ENCODE measurements at places on chromosomes 12 and 14.

DNA sequence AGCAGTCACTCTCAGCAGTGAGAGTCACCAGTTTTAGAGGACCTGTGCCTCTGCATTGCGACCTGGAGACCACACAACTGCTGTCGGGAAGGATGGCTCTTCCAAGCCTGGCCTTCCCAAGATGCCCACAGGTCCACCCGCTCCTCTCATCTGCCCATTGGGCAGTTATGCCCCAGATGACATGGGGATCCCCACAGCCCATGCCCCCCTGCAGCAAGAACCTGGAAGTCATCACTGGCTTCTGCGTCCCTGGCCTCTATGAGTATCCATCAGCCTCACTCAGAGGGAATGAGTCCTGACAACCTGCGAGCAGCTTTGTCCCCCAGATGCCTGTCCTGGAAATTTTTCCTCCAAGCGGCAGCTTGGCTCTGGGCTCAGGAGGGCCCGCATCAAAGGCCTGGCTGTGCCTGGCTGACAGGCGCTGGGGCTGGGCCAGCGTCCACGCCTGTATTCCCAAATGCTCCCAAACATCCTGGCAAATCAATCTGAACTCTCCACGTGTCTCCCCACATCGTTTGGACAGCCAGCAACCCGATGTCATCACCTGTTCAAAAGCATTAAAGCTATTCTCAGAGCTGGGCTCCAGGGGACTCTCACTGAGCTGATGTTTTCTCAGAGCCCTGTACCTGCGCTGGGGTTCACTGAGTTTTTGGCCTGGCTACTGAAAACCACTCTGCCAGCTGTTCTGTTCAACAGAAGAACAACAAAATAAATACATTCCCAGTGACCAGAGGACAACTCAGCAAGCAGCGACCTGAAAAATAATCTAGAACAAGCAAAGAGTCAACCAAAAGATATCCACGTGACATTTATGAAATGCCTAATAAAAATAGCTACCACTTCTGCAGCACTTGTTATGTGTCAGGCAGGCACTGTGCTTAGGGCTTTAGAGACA lies 57.8 kb downstream of the CLMN start:
- DNase-seq = no peak

- DNase-seq = no peak
Observed at GRCh38 chr14:69953266-69953915, 74.2 kb downstream of the SMOC1 start.

- DNase-seq = no peak
Observed at GRCh38 chr12:77591959-77592743, 238.5 kb upstream of the NAV3 start.

GRCh38 chr12:93186131-93186530 lies 191.6 kb upstream of the NUDT4 start:
- DNase-seq = no peak

DNA sequence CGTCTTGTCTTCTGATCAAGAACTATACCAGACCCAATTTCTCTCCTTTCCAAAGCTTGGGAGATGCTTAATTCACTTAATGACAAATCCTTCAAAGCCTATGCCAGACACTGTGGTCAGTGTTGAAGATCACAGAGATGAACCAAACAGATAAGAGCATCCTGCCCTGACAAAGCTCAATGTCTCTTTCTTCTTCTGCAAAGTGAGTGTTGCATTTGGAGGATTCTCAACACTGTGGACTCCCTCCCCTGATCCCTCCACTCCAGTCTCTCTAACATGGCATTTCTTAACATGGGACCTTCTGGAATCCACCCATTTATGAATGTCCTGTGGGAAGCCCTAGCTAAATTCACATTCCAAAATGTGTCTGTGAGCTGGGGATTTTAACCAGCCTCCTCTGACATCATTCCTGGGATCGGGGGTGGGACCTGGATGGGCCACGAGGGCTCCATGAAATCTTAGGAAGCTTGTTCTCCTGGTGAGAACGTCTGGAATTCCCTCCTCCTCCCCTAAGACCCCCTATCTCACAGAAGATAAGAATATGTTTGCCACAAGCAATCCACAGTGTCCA lies 20.3 kb downstream of the SYNE3 start:
- DNase-seq = no peak

DNA sequence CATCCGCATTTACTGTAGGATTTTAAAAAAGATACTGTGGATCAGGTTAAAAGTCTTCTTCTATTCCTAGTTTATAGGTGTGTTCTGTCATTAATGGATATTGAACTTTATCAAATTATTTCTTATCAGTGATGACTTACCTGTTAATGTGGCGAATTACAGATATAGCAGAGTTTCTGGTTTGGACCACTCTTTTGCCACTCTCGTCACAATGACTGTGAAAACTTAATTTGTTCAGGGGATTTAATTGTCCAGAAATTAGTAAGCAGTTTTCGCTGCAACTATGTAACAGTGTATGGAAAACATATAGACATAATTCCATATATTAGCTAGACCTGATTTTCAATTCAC lies 14.9 kb downstream of the COCH start:
- no peak for DNase-seq

GRCh38 chr14:92506231-92506630 lies 7.3 kb upstream of the RIN3 start:
- DNase-seq = no peak

GRCh38 chr12:105706321-105706972 lies 376.0 kb downstream of the C12orf75 start:
- no peak for DNase-seq

DNA sequence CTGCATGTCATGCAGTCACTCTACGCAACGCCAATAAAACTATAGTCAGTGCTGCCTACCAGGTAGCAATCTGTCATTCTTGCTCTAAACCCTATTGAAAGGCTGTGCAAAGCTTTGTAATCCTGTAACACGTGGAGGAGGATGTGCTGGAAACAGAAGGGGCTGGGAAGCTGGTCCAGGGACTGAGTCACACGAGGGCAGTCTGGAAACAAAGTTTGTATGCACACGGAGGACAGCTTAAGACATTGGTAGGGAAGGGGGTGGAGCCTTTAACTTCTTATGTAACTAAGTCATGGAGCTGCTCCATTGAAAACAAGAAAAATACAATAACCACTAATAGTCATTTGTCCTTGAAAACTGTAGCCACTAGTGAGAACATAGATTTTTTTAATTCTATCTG lies 128.0 kb downstream of the BCAT1 start:
- DNase-seq = no peak

GRCh38 chr12:92416385-92416812 lies 270.8 kb upstream of the BTG1 start:
- DNase-seq = no peak

DNA sequence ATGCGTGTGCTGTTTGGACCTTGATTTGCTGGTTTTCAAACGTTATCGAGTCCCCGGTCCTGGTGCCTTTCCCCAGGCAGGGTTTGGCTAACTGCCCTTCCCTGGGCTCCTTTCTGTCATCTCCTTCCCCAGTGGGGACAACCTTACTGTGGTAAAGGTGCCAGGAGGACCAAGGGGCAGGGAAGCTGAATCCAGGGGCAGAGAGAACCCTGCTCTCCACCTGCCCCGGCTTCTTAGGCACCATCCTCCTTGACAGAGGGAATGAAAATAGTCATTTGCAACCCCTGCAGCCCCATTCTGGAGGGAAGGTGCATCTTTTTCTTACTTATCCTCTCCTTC lies 5.0 kb downstream of the CEBPE start:
- no peak for DNase-seq

- DNase-seq = no peak
Observed at GRCh38 chr12:95118788-95119179, 45.4 kb upstream of the NR2C1 start.

DNA sequence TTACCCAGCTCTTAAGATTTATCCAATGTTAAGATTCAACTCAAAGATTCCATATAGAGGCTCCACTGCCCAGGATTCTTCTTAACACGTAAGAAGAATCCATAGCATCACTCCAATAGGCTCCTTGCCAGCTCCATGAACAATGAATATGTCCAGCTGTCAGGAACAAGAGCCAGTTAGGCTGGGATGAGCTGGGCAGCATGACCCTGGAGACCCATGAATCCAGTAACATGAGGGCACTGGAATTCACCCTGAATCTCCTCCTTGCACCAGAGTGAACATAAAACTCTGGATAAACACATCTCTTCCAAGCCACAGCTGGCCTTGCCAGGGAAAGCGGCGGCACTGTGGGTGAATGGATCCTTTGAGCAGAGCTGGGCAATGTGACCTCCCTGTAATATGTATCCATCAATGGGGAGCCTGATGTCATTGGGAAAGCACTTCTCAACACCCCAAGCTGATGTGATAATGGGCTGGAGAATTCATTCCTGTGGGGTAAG lies 24.4 kb upstream of the TC2N start:
- DNase-seq = no peak

DNA sequence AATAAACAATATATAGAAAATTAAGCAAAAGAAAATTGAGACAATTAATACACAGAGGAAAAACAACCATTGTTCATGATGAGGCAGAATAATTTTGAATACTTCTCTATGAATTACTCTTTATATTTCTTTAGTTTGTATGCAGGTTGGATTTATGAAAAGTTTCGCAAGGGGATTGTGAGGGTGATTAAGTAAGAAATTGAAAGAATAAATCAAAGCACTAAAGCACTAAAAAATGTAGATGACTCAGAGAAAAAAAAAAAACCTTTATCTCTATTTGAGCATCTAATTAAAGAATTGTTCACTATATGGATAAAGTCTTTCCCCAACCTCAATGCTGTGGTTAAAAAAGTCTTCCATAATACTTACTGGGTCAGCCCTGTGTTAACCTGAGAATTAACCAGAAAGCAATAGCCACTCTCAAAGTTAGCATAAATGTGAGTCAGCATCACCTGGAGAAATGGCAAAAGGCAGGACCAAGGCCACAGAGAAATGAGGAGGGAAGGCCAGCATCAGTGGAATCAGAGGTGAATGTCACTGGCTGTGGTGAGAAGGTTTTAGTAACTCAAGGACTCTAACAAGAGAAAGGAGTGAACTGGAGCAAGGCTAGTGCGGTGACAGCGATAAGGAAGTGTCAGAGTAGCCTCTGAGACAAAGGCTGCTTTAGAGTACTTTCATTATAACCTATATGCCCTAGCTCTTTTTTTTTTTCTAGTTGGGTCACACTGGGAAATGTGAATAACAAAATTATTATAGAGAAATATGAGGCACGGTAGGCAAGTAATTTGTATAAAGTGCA lies 310.4 kb downstream of the KCNC2 start:
- DNase-seq = no peak

DNA sequence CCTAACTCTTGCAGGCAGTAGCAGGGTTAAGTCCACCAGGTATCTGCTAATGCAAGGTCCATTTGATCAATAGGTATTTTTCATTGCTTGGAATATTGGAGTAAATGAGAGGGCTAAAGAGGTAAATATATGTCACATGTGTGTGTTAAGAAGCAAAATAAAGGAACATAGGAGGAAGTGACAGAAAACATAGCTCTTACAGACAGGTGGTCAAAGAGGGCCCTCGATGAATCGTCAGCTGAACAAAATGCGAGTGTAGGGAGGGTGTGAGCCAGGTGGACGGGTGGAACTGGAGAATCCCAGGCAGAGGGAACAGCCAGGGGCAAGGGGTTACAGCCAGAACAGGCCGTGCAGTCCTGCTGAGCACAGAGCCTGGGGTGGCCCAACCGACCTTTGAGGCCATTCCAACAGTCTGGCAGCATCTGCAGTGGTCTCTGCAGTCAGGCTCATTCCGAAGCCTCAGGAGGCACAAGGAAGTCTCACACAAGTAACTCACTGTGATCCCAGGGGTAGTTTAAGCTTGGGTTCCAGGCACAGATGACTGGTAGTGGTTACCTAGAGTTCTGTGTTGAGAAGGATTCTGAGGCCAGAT lies 43.2 kb downstream of the CCDC88C start:
- DNase-seq = no peak

DNA sequence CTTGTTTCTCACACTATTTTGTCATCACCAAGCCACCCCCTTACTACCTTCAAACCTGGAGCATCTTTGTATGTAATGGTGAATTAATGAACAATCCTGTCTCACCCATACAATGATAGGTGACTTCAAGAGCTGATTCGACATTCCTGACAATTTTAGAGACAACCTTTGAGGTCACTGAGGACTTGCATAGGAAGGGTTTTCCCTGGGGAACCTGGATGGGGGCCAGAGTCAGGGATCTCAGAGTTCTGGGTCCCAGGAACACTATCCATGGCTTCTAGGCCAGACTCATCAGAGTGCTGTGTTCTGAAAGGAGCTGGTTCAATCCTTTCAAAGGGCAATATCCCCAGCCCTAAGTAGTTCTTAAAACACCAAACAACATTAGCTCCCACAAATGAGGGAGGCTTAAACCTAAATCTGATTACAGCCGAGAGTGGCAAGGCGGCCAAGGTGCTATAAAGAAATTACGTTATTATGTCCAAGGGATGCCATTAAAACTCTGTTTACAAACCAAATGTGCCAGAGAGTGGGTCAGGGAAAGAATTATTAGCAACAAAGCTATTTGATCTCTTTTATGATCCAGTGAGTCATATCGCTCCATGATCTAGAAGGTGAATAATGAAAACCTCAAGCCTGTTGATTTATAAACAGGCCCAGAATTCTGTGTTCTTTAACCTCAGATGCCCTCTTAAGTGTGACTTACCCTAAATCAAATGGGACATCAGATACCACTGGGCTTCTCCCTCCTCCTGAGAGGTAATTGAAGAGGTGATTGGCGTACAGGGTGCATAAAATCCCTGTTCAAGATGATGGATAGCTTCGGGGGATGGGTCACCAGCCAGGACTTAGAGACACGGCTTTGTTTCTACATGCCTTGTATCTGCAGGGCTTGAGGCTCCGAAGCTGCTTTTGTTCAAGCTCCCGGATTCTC lies 230.2 kb upstream of the TBX3 start:
- no peak for DNase-seq

DNA sequence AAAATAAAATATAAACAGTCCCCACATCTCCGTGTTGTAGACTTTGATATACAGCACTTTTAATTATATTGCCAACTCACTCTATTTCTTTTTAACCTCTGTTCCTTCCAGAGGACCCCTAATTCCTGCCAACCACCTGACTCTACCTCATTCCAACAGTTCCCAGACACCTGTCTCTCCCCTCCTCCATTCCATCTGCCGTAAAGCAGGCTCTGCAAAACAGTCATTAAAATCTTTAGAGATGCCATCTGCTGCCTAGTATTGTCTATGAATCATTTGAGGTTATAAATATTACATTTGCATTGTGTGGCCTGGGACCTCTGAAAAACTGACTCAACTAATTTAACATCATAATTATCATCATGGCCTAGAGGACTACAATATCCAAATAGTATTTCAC lies 148.8 kb upstream of the DCN start:
- no peak for DNase-seq

- peak; percentile 43 for DNase-seq
Observed at GRCh38 chr12:93502802-93503623, 35.7 kb downstream of the MRPL42 start.

GRCh38 chr14:50745401-50746058 lies 77.4 kb upstream of the SAV1 start:
- DNase-seq = no peak

GRCh38 chr14:83706231-83706954 lies 1823.6 kb upstream of the FLRT2 start:
- no peak for DNase-seq

DNA sequence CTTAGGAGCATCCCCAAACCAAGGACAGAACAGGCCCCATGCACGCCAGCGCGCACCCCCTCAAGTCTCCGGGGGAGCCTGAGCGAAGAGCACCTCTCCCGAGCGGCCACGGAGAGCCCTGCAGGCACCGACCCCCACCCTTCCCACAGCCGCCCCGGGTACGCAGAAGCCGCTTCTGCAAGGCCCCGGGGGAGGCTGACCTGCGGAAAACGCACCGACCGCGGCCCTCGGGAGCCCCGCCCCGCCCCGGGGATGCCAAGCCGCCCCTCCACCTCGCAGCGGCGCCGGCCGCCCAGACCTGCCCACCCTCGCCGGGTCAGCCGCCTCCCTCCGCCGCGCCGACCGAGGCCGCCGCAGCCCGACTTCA lies 385 bp downstream of the CAPRIN2 start:
- DNase-seq = no peak
